Activated naive CD4-positive, alpha-beta T cell treated with anti-CD3 and anti-CD28 coated beads, Interleukin-2, amount 10 ng/mL, durations not matched to agents 5 hours and 36 hours (primary cell): ENCODE measurements at places on chromosomes 16 and 17. TPM values are rescaled to one million over a fixed set of nuclear protein-coding genes. Genes with fewer than 3 reads are reported as not detected.

The SUMO2 gene
- total RNA-seq = 445 TPM

The C17orf100 gene
- total RNA-seq = 4.3 TPM

The KRTAP1-1 gene
- total RNA-seq = not detected

The CARD14 gene
- total RNA-seq = not detected

The KDM6B gene
- 20.5 TPM for total RNA-seq

The CLEC3A gene
- total RNA-seq = not detected

The CCL2 gene
- total RNA-seq = not detected
